ENCODE measurements at places on chromosomes 2 and 18.

DNA sequence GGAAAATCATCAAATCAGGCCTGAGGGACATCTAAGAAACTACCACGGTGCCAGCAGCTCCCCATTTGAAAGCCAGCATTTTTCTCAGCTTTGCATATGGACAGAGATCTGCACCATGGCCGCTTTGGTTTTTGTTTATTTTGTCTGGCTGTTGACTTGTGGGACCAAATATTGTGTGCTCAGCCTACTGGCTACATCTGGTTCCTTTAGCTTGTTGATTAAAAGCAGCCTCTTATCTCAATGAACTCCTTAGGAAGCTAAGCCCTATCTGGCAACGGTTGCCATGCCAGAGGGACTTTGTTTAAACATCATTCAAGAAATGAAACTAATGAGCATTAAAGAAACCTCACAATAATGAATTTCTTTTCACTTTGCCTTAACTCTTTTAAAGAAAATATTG, 32.4 kb upstream of the CCDC150 start:
- no peak for DNase-seq

DNA sequence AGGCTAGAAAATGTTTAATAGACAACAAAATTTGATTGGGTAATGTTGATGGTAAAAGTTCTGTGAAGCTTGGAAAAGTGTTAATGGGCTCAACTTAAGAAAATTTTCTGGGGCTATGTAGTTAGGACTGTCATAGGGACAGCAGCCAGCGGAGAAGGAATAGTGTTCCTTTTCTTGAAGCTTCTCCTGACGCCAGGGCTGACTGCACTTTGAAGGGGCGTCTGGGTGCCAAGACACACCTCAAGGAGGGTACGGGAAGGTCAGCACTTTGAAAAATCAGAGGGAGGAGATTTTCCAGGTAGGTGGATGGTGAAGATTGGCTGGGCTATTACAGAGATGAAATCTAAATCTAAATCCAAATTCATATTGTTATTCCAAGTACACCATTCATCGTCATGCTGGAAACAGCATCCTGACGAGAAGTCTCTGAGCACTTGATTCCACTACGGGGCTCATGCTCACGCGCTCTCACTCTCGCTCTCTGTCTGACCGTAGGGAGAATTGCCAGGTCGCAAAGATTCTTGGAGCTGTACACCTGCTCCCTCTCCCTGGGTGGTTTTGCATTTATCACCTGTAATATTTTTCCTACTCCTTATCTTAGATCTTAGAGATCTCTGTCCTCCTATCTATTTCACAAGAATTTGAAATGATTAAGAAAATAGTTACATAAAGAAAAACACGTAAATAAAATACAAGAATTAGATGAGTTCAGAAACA, 91.0 kb downstream of the ITGB1BP1 start:
- no peak for DNase-seq

- no peak for DNase-seq
These were observed 5.0 kb downstream of the FBLN7 start for GRCh38 chr2:112143150-112143549.

DNA sequence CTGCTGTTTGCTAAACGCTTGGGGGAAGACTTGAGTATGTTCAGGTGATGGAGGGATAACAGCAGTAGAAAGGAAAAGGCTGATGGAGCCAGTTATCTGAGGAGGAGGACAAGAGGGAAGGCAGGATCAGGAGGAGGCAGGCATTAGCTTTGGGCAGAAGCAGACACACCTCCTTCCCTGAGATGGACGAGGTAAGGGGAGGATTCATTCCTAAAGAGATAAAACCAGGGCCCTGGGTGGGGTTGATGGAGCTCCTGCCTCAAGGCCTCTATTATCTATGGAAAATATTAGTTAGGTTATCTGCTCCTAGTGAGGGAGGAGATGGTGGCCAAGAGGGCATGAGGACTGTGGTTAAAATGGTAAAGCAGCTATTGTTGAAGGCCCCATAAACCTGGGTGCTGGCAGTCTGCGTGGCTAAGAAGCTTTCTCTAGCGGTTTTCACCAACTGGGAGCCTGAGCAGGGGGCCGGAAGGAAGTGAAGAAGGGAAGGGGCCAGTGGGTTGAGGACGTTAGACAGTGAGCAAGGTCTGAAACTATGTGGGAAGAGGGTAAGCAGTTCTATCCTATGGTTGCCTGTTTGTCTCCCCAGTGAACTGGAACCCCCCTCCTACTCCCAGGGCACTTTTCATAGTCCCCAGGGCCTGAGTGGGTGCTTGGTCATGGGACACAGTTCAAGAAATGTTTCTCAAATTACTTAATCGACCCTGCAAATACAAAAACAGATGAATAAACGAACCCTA, 56.6 kb upstream of the HK2 start:
- DNase-seq: no peak

DNA sequence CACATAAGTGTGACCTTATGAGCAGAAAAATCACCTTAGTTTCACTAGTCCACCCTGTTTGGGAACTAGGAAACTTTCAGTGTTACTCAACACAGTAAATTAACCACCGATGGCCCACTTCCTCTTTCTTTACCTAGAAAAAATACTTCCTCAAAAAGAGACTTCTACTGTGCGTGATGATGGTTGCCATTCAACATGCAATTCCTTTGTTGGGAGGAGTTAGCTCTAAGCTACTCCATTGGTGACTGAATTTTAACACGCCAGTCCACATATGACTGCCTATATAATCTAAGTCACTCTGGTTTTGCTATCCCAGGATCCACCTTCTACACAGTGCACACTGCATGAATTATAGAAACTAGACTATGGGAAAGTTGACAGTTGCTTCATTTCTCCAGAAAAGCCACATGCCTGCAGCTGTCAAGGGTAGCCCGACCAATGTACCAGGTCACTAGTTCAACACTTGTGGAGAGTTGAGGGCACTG, 47.8 kb upstream of the REG3G start:
- DNase-seq: no peak

DNA sequence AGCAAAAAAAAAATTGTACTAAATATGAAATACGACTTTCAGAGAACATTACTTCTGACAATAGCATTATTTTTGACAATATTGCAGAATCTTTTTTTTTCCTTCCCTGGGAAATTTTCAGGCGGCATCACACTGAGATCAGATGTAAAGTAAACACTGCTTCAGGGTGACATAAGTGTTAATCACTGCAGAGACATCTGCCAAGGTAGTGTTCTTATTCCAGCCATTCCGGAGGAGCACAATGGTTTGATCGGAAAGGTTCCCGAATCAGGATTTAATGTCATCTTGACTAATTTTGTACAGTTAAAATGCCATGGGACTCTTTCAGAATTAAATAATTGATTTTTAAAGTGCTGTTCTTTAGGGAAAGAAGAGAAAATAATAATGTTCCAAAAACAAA, 56.7 kb upstream of the ZNF236 start:
- peak; percentile 38 for DNase-seq

GRCh38 chr2:165113414-165113813, 90.4 kb downstream of the SCN3A start:
- DNase-seq: peak; percentile 11

GRCh38 chr2:110143982-110144381, 28.4 kb upstream of the MALL start:
- no peak for DNase-seq

DNA sequence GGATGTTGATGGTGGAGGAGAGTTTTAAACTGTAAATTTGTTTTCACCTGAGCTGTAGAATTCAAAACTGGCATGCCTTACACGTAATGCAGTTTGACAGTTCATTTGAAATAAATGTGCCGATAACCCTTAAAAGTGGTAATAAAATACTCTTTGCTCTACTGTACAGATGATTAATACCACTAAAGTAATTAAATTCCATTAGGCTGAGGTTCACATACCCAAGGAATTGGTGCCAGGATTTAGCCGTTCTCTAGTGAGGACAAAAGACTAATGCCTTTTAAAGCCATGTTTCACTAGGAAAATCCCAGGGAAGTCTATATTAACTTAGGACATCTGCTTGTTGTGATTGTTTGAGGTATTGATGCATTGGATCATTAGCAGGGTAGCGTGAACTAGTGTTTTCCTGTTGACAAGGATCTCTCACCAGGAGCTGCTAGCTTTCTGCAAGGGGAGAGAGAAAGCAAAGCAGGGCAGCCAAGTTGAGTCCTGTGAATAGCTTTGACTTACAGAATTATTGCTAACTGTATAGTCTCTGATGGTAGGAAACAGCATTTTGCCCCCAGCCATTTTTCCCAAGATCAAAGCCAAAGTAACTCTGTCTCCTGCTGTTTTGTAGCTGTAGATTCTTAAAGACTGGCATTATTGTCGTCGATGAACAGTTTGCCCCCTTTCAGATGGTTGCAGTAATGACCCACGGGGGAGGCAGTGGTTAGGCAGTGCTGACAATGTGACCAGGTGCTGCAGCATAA, 280.9 kb upstream of the FANCL start:
- no peak for DNase-seq

GRCh38 chr18:22182884-22183697, 13.7 kb downstream of the GATA6 start:
- no peak for DNase-seq

- peak; percentile 53 for DNase-seq
These were observed 10.8 kb downstream of the LAPTM4A start for GRCh38 chr2:20040489-20041172.

GRCh38 chr2:19538411-19538963, 180.1 kb upstream of the OSR1 start:
- peak; percentile 99 for DNase-seq

DNA sequence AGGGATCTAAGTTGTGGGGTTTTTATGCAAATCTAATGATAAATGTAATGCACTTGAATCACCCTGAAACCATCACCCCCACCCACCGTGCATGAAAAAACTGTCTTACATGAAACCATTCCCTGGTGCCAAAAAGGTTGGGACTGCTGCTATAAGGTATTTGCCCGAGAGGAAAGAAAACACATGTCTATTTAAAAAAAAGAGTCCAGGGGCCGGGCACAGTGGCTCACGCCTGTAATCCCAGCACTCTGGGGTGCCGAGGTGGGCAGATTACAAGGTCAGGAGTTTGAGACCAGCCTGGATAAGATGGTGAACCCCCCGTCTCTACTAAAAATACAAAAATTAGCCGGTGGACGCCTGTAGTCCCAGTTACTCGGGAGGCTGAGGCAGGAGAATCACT, 1372.8 kb upstream of the CDH2 start:
- no peak for DNase-seq

DNA sequence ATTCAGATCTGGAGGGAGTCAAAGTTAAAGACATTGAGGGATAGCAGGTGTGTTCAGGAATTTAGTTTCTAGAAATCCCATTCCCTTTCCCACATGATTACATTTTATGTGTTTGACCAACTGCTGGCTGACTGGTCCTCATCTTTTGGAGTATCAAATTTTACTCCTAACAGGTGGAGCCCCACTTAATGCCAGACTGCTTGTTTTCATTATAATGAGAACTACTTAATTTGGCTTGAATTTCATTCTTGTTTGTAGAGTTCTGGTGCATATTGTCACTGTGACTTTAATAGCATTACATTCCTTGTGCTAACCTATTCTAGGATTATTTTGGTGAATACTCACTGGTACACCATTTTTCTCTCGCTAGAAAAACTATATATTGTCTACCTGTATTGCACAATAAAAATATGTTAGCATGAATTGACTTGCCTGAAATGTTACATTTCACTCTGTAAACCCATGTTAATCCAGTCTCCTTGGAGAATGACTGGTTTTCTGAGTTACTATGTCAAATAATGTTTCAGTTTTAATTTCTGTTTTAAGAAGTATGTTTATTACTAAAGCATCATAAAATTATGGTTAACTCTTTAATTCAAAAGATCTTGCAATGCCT, 98.2 kb downstream of the TANC1 start:
- no peak for DNase-seq

DNA sequence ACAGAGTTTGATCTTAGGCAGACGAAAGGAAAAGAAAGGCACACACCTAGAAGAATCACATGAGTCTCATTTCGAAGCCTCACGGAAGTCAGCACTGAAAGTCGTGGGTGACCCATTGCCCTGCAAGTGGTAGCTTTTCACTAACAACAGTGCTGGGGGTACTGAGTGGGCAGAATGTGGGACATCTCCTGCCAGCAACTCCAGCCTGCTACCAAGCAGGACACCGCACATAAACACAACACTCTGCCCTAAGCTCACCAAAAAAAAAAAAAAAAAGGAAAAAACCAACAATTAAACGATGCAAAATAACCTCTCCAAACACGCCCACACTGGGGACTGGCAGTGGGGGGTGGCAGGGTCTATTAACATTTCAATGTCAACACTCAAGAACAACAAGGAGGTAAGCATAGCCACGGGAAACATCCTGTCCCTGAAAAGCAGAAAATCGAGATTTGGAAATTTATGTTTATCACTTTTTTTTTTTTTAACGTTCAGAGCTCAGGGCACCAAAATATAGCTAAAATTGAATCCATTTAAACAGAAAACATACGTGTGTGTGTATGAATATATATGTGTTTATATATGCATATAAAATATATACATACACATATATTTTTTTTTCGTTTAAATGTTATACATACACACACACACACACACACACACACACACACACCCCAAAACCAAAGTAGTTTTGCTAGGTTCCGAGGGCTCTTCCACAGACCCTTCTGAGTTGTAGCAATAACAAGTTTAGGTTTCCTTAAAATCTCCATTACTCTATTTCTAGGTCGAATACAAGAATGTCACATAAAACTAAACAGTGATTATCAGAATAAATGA, 2.2 kb downstream of the INO80D start:
- no peak for DNase-seq

- DNase-seq: peak; percentile 18
These were observed 53.3 kb downstream of the FECH start for GRCh38 chr18:57533006-57533867.

- DNase-seq: no peak
These were observed 63.0 kb upstream of the GLI2 start for GRCh38 chr2:120672526-120673204.

DNA sequence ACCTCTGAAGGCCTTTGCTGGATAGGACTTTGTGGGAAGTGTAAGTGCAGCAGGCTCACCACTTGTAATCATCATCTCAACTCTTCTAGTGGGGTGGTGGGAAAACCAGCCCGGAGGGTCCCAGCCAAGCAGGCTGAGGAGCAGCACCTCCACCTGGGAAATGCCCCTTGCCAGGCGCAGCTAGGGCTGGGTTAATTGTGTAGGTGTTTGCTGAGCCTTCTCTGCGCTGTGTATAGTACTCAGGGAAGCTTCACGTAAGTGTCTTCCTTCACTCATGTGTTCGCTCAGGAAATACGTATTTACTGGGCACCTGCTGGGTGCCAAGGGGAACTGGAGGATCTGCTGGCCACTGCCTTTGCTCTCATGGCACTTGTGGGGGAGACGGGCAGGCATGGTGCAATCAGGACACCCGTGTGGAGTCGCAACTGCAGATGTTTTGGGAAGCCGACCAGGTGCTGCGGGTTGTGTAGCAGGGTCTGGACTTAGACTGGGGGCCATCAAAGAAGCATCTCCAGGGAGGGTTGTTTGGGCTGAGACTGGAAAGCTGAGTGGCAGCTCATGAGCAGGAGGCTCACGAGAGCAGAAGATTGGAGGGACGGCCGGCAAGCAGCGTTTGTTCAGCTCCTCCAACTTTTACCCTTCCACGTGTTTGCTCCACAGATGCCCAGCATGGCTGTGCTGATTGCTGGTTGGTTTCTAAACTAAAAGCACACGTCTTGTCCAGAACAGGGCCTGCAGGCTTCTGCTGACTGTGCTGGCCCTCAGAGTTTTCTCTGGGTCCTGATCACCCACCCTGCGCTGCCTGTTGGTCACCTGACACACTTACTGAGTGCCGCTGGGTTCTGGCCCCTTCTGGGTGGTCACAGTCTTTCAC, 164.6 kb downstream of the LDLRAD4 start:
- DNase-seq: no peak

- no peak for DNase-seq
These were observed 355.1 kb upstream of the MYT1L start for GRCh38 chr2:2686222-2686621.

GRCh38 chr2:169029341-169029740, 1.8 kb downstream of the ABCB11 start:
- no peak for DNase-seq
